Left kidney (tissue), 8 donors: ENCODE measurements at places on chromosomes 12 and 14.

- peak; percentile 39 for DNase-seq
Measured at GRCh38 chr12:15323480-15323879, 1.2 kb downstream of the PTPRO start.

GRCh38 chr14:79011091-79011919 is 841.1 kb downstream of the NRXN3 start:
- DNase-seq = peak; percentile 22

DNA sequence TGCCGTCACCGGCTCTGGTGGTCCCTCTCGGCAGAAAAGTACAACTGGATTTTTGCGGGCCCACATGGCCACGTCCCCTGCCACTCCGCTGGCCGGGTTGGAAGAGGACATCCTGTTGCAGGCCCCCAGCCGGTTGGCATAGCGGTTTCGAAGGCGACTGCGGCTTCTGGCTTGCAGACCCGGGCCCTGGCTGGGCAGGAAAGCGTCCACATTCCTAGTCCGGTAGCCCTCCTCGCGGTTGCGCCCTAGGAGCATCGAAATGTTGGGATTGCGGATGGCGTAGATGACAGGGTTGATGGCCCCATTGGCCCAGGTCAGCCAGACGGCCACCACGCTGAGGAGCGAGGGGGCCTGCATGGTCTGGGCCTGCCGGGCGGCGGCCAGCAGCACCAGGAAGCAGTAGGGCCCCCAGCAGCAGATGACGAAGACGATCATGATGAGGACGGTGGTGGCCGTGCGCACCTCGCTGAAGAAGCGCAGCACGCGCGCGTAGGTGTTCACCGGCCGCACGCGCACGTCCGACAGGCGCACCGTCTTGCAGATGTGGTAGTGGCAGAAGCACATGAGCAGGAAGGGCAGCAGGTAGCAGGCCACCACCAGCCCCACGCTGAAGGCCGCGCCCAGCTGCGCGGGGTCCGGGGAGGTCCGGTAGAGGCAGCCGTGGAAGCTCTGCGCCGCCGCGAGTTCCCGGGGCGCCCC is 1.2 kb downstream of the GPR135 start:
- DNase-seq = no peak

DNA sequence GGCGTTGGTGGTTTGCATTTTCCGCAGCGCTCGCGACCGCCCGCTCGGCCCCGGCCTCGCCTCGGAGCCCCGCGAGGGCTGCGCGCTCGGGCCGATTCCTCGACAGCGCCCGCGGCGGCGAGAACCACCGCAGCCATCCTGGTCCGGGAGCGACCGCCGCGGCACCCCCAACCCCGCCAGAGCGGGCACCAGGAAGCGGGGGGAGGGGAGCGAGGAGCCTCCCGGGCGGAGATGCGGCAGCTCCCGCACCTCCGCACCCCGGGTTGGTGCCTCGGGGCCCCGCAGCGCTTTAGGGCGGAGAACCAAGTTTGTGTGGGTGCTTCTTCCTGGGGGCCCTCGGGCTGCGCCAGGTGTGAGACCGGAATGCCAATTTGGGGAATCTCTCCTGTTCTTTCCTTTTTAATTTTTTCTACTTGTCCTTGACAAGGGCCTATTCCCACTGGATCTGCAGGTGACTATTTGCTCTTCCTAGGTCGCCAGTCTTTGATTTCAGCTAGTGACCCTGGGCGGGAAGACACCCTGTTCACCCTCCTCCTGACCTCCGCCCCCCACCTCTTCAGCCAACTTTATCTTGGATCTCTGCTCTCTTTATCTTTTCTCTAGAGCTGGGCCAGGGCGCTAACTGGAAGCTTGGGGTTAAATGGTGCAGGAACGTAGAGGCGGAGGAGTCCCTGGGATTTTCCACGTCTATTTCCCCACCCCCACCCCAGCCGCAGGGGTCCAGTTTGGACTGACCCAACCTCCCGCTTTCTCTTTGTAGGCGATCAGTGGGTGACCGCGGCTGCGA is at the start of gene SOCS2:
TSS of gene SOCS2 (plus strand) at position 751 of the 787 bp plus-strand sequence. CDS start 223 bp downstream, outside the sequence.
- DNase-seq = no peak

- DNase-seq = no peak
Measured at GRCh38 chr14:81771651-81772275, 238.1 kb upstream of the SEL1L start.

- DNase-seq = no peak
Measured at GRCh38 chr12:96224219-96224615, 30.0 kb downstream of the ELK3 start.
